ENCODE measurements at places on chromosomes 6 and 20.
A peak's percentile ranks its signal among the peaks of the same experiment; 100 is the strongest.

- no peak for DNase-seq
Measured at GRCh38 chr6:3325210-3325609, 66.5 kb downstream of the PSMG4 start.

GRCh38 chr20:42742926-42743325 is 446.8 kb downstream of the PTPRT start:
- DNase-seq = no peak

DNA sequence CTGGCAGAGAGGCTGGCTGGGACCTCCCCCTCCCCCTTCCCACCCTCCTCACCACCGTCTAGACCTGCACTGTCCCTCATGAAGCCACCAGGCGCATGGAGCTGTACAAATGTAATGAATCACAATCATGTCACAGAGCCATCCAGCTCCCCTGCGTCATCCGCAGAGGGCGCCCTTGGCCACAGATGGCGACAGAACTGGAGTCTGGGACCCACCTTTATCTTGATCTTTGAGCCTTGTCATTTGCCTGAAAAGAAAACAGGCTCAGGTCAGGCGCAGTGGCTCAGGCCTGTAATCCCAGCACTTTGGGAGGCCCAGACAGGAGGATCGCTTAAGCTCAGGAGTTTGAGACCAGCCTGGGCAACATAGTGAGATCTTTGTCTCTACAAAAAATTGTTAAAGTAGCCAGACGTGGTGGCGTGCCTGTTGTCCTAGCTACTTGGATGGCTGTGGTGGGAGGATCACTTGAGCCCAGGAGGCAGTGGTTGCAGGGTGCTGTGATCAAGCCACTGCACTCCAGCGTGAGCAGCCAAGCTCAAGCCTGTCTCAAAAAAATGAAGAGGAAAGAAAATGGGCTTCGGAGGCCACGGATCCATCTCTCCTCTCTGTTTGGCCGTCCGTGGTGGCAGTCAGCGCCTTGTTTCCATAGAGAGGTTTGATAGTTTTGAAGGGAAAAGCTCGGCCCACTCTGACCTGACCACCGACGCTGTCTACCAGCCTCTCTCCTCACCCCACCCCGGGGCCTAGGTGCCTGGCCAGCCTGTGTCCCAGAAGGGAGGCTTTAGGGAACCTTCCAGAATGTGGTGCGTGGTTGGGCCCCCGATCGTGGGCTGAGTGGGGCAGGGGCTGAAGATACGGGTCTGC is 6.2 kb downstream of the COL9A3 start:
- peak; percentile 85 for DNase-seq

- DNase-seq = no peak
Measured at GRCh38 chr6:13053006-13053461, 275.3 kb downstream of the TBC1D7 start.

- DNase-seq = no peak
Measured at GRCh38 chr6:701700-702479, 9.0 kb upstream of the EXOC2 start.

GRCh38 chr6:120278689-120279396 is 929.3 kb upstream of the MAN1A1 start:
- DNase-seq = no peak

GRCh38 chr6:30997301-30997700 is 13.0 kb upstream of the MUC22 start:
- DNase-seq = no peak

- peak; percentile 60 for DNase-seq
Measured at GRCh38 chr6:135506270-135506997, 8.9 kb upstream of the AHI1 start.

- DNase-seq = peak; percentile 50
Measured at GRCh38 chr6:148999929-149000468, 253.2 kb downstream of the UST start.

DNA sequence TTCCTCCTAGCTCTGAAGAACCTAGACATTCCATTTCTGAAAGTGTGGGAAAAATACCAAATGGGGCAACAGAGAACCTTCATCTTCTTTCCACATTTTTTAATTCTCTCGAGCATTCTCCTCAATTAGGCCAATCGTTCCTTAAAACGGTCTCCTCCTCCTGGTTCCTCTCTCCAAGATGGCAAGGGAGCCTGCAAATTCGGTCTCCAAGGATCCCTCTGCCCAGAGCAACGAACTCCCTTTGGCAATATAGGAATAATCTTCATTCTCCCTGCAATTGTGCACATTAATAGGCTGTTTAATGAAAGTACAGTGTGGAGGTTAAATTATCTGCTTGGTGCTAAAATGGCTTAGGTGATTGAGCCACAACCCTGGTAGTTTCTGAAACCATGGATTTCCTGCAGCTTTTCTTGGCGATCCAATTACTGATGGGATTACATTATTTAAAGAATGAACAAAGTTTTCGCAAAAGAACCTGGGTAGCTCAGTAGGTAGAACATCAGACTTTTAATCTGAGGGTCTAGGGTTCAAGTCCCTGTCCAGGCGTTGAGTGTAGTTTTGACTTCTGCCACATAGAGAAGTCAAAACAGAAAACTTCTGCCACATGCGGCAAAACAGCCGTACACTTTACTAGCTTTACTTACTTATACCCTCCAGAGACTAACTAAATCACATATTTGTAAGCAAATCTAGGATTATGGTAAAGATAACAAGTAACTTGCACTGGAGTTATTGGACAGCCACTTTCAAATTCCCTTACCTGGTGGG is 102.9 kb upstream of the ZNF184 start:
- peak; percentile 53 for DNase-seq

DNA sequence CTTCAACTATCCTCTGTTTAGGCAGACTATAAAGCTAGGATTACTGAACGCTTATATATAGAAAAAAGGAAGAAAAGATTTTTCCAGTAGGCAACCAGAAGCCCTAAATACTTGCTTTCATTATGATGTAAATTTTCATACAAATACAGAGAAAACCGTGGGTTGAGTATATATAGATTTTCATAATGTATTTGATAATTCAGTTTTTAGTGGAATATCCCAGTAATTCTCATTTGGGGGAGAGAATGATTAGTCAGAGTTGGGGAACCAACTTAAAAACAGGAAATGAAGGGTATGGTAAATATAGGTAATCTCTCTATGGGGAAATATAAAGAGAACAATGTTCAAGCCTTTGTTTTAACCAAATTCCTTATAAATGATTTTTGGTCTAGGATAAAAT is 154.0 kb upstream of the CITED2 start:
- no peak for DNase-seq

GRCh38 chr6:97771372-97771771 is 488.4 kb upstream of the MMS22L start:
- DNase-seq = no peak

DNA sequence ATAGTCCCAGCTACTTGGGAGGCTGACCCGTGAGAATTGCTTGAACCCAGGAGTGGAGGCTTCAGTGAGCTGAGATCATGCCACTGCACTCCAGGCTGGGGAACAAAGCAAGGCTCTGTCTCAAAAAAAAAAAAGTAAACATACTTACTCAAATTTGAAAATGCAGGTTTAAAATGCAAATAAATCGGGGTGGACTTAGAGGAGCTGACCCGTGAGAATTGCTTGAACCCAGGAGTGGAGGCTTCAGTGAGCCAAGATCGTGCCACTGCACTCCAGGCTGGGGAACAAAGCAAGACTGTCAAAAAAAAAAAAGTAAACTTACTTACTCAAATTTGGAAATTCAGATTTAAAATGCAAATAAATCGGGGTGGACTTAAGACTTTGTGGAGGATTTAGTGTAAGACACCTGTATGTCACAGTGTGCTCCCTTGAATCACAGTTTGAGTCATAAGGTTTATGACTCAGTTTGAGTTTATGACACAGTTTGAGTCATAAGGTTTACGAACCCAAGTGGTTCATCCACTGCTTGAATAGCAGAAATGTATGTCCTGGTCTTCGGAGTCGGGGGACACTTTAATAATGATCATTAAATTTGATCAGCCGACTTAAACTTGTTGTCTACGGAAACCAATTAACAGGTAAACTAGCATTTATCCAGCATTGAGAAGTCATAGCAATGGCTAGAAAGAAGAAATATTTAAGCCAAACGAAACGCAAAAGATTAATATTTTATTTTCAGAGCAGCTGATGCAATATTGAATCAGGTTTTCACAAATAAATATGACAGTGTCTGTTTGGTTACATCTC is 6.8 kb upstream of the MRPS10 start:
- DNase-seq = peak; percentile 98
